ENCODE measurements at places on chromosomes 7 and 10.

DNA sequence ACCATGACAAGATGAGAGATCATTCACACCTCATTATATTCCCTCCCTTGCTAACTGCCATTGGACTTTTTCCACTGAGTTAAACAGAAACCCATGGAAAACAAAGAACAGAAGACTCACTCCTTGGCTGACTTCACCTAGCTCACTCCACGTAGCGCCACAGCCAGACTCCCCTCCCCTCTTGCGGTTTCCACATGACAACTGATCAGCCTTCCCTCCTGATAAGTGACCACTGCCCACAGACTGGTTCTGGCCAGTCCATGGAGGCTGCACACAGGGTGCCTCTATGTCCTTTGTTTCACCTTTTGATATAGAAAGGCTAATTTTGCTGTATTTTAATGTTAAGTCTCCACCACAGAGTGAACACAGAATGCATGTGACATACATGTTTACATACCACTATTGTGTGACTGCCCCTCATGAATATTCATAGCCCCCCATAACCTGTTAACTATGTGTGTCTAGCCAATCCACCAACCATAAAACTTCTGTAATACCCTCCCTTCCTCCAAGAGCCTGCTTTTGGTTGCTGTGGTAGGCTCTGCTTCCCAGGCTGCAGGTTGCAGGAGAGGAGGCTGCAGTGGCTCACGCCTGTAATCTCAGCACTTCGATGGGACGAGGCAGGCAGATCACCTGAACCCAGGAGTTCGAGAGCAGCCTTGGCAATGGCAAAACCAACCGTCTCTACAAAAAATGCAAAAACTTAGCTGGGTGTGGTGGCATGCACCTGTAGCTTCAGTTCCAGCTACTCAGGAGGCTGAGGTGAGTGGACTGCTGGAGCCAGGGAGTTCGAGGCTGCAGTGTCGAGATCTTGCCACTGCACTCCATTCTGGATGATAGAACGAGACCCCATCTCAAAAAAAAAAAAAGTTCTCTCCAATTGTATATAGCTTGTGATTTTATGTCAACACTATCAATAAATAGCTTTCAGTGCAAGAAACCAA lies 10.0 kb upstream of the IFIT5 start:
- no peak for DNase-seq

DNA sequence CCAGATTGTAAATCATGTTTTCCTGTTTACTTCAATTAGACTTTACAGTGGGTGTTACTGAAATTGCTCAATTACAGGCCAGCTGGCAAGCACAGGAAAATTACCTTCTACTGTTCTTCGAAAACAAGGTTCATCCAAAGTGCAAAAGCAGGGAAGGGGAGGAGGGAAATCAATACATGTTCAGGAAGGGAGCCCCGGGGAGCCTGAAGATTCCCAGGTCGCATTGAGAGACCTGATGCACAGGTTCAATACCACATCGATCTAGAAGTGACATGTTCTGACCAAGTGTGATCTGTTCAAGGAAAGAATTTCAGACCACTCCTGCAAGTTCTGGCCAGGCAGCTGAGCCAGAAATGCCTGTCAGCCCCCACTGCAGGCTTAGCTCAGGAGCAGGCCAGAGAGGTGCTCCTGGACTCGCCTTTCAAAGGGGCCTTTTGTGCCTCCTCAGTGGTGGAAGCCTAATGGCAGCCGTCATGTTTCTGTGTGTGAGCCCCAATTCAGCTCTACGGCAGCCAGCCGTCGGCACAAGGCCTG lies 35.9 kb downstream of the FAM53B start:
- peak; percentile 34 for DNase-seq

- no peak for DNase-seq
These were observed 203.2 kb downstream of the AHR start for GRCh38 chr7:17501441-17502212.

- no peak for DNase-seq
These were observed 23.2 kb downstream of the UPF2 start for GRCh38 chr10:12019283-12019971.

GRCh38 chr10:88347597-88348304 lies 235.4 kb downstream of the RNLS start:
- DNase-seq, result peak; percentile 46
